ENCODE measurements at places on chromosomes 7 and 10. TPM values are rescaled to one million over a fixed set of nuclear protein-coding genes. Genes with fewer than 3 reads are reported as not detected.

MAGI2 gene
- 9.0 TPM for total RNA-seq

ATOH7 gene
- 0.16 TPM for total RNA-seq

CRYGN gene
- total RNA-seq, result 0.22 TPM

GPC2 gene
- total RNA-seq, result 1.8 TPM

PPRC1 gene
- 32.1 TPM for total RNA-seq

FAM180A gene
- total RNA-seq, result 1.7 TPM

HOGA1 gene
- total RNA-seq, result 28.8 TPM

TFAM gene
- total RNA-seq, result 35.0 TPM

LIPJ gene
- not detected for total RNA-seq

TMEM178B gene
- 20.0 TPM for total RNA-seq

FAM237B gene
- total RNA-seq, result not detected

SEMA4G gene
- 6.1 TPM for total RNA-seq

CPA4 gene
- total RNA-seq, result 1.1 TPM

AGR3 gene
- total RNA-seq, result 20.3 TPM

NXPH1 gene
- not detected for total RNA-seq

DNA sequence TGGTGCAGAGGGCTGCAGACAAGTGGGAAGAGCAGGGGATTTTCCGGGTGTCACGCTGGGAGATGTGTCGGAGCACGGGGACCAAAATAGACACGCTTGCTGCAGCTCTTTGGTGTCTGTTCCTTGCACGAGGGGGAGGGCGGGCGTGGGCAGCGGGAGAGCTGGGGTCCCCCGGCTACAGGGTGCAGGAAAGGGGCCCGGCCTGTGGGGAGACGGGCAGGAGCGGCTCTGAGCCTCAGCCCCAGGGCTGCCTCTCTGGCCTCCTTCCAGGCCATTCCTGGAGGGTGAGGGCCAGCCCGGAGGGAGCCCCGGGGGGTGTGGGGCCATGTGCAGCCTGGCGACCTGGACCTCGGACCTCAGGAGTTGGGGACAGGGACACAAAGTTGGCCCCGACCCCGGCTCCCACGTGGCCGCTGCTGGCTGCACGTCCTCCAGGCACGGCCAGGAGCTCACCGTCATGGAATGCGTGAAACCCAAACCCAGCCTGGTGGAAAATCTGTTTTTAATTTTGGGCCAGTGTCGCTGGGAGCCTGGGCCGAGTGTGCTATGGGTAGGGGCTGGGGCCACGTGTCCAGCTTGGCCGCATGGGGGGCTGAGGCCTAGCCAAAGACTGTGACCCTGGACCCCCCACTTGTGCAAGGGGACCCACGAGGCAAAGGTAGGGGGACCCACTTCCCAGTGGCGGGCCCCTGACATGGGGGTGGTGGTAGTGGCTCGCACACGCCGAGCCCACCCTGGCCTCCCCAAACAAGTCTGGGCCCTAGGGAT is 6.6 kb downstream of the TTYH3 start:
- DNase-seq, result no peak

DNA sequence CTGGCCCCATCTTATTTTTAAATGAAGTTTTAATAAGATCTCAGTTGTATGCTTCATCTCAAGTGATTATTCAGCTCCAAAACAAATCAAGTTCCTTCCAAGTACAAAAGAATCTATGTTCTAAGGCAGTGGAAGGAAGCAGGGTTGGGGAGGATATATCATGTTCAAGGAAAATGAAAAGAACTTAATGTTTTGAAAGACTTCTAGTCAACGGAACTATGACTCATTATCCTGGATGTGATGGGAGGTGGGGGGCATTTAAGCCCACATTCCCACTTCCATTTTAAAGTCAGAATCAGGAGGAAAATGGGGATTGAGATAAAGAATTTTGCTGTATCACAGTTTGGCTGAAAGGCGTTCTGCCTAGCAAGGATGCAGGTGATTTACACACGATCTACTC is 59.4 kb downstream of the FANK1 start:
- no peak for DNase-seq

DNA sequence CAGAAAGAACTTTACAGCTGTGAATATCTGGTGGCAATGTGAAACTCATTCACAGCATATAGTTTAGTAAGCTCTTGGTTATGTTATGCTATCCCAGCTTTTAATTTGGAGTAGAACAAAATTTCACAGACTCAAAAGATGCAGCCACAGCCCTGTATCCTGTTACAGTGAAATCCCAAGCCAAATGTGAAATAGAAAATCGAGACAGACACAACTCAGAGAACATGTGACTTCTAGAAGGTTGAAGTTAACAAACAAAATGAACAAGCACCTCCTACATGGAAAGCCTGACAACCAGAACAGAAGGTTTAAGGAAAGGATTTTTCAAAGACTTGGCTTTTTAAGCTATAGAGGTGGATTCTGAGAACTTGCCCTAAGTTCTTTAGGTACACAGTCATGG is 39.6 kb downstream of the JAZF1 start:
- no peak for DNase-seq

DNA sequence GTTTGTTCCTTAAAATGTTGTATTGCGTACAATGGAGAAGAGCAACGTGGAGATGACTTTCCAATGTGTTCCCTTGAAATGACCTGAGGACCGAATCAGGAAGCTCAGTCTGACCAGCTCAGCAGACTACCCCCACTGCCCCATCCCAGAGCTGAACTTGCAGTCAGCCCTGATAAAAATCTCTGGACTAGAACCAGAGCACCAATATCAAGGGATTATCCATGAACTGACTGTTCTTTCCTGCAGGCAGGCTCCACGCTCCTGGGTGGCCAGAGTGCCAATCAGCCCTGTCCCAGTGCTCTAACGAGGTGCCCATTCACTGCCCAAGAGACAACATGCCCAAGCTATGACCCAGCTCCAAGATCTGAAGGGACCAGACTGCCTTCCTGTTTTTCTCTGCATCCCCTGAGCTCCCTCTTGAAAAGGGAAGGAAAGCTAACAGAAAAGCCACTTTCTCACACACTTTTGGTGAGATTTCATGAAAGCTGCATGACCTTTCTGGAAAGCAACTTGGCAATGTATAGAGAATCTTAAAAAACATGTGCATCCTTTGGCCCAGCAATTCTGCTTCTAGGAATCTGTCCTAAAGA is 130.2 kb downstream of the KCNMA1 start:
- no peak for DNase-seq

DNA sequence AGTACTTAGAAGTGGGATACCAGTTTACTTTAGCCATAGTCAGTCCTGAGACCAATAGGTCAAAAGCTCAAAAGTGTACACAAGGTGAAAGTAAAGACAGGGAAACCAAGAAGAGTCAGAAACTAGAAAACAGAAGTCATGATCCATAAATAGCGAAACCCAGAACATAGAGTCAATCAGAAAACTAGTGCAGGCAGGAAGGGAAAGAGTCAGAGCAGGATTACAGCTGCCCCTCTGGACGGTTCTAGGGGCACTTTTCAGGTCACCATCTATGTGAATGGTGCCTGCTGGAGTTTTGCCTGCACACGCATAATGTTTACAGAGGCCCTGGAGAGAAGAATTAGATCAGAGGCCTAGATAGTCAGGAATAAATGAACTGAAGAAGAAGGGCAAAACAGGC is 22.4 kb upstream of the DMTF1 start:
- DNase-seq, result no peak

- DNase-seq, result no peak
These were observed 165.0 kb downstream of the BAMBI start for GRCh38 chr10:28842321-28842720.

DNA sequence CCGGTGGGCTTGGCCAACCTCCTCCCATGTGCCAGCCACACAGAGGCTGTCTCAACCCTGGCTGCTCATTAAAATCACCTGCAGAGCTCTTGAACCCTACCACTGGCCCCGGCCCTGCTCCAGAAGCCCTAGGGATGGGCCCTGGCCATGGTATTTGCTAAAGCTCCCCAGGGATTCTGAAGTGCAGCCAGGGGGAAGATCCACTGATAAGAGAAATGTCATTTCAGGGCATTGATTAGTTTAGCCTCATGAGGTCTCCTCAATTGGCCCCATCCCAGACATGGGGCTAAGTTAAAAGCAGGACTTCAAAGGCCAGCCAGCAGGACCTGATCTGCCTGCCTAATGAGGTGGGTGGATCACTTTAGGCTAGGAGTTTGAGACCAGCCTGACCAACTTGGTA is 65.2 kb downstream of the ABRAXAS2 start:
- DNase-seq, result no peak

- no peak for DNase-seq
These were observed 88.8 kb upstream of the TMEM26 start for GRCh38 chr10:61541960-61542359.

DNA sequence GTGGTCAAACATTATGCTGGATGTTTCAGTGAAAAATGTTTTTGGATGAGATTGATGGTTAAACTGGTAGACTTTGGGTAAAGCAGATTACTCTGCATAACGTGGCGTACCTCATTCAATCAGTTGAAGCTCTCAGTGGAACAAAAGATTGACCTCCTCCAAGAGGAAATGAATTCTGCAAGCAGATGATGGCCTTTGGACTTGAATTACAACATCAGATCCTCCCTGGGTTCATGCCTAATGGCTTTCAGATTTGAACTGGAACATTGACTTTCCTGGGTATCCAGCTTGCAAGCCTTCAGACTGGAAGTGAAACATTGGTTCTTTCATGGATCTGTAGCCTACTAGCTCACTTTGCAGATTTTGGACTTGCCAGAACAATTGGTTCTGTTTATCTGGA is 169.3 kb upstream of the MALRD1 start:
- no peak for DNase-seq

DNA sequence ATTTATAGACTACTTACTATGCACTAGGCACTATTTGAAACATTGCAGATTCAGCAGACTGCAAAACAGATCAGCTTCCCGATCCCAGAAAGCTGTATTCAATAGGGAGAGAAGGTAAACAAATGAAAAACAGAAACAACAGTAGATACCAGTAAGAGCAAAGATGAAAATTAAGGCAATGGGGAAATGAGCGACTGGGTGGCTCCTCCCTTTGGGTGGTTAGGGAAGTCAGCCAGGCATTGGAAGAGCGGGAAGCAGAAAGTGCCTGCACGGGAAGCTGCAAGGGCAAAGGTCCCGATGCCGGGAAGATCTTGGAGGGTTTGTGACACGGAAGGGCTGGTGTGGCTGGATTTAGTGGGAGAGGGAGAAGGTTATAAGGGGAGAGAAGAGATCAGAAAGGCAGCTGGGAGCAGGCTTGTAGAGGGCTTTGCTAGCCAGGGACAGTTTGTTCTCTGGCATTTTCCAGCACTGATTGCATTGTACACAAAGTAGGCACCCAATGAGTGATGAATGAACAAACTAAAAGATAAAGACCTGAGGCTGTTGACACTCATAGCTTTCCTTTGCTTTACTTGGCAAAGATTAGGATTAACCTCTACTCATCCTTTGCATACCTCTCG is 67.8 kb downstream of the NAMPT start:
- peak; percentile 96 for DNase-seq

DNA sequence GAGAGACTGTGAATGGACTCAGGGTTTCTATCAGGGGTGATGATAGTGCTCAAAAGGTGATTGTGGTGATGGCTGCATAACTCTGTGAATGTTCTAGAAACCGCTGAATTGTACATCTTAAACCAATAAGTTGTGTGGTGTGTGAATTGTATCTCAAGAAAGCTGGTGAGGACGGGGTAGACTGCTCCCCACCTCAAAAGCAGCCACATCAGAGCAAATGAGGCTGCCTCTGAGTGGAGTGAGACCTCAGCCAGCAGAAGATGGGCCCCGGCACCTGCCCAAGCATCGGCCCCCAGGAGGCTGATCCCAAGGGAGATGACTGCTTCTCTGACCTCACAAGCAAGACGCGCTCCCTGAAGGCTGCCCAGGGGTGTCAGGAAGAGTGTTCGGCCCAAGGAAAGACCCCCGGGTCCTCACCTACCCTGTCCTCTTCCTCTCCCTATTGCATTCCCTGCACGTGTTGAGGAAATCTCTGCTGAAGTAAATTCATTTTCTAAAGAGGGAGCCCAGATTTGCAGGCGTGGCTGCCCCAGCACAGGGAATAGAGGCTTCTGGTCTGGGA is 279.3 kb upstream of the SHH start:
- no peak for DNase-seq

GRCh38 chr7:133150760-133151159 is 68.9 kb upstream of the CHCHD3 start:
- no peak for DNase-seq

- DNase-seq, result peak; percentile 27
These were observed 6.5 kb upstream of the INMT start for GRCh38 chr7:30745261-30745941.

GRCh38 chr7:1752771-1753563 is 82.9 kb downstream of the ELFN1 start:
- DNase-seq, result peak; percentile 32

DNA sequence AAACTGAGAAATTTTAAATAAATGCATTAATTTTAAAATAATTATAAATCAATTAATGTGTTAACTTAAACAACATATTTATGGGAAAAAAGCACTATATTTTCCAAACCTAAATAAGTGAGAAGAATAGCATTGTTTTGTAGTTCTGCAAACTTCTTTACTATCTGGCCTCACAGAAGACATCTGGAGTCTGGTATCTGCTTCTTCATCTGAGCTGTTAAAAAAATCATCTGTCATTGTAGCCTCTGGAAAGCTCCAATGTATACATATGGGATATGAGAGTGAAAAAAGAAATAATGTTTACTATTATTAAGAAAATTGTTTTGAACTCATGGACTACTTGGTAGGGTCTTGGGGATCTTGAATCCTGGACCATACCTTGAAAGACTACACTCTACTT is 32.2 kb downstream of the CTTNBP2 start:
- DNase-seq, result no peak

GRCh38 chr10:98414932-98415730 is at the start of gene PYROXD2:
TSS of gene PYROXD2 (minus strand) at chr10:98415182. CDS start at chr10:98415135, 47 bp downstream.
- DNase-seq, result peak; percentile 95

- DNase-seq, result no peak
These were observed 80.0 kb upstream of the STEAP1B start for GRCh38 chr7:22579961-22580360.

- no peak for DNase-seq
These were observed 499.3 kb upstream of the FOXK1 start for GRCh38 chr7:4182605-4183300.

DNA sequence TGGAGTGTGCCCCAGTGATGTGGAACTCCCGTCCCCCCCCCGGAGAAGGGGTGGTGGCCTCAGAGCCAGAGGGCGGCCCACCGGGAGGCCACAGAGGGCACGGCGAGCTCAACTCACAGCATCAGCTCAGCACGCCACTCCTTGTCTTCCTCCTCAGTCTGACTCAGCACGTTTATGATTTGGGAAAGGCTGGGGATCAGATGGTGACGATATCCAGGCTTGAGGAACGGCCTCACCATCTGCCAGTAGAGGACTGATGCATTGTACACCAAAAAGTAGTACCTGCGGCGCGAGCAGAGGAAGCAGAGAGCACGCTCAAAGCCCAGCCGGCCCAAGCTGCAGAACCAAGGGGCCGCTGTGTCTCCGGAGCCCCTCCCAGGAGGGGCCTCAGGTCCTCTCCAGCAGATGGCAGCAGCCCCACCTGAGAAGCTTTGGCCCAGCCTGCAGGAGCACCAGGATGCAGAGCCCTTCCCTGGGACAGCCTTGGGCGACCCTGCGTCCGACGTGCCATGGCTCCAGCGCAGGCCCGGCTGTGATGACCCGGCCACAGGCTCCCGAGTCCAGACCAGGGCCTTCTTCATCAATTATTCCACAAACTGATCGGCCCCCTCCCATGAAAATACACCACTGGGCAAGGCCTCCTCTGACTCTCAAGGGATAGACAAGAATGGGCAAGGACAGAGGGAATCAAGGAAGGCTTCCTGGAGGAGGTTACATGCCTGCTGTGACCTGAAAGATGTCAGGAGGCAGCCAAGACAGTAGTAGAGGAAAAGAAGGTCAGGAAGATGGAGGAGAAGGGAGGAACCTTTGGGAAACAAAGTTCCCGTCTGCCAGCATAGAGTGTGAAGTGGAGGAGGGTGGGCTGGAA is 3.7 kb downstream of the CFAP46 start:
- no peak for DNase-seq

GRCh38 chr7:47028284-47028683 is 553.6 kb downstream of the TNS3 start:
- no peak for DNase-seq
